ENCODE measurements at places on chromosomes 3 and 15.

GRCh38 chr15:48647962-48648361 lies 2.5 kb upstream of the FBN1 start:
- DNase-seq = no peak

DNA sequence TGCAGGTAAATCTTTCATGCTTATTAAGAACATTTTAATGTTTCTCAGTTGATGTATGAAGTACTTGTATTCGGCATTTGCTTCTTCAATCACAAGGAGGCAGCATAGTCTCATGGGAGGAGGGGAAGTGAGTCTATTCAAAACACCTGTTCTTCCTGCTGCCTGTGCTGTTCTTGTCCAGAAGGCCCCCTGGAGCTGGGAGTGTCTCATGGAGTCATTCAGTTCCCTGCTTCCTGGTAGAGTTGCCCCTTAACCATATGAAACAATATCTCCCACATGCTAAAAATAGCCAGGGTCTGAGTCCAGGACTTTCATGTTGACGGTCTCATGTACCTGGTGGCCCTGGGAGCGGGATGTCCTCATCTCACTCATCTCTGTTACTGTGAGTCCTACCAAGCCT lies 15.5 kb upstream of the PPP1R2 start:
- DNase-seq = peak; percentile 19

DNA sequence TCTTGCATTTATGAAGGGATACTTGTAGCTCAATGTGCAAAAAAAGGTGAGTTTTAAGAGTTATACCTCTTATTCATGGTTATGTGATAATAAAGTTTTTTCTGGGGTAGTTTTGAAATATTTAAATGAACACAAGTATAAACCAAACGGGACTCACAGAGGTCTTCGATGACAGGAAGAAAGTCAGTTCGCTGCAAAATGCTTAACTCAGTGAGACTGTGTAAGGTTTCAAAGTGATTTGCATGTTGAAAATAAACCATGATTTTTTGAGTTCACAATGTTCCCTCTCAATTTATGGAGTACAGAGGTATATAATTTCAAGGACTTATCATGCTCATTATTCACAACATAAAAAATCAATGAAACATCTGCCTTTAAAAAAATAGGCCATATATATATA lies 36.3 kb upstream of the MYH15 start:
- no peak for DNase-seq

DNA sequence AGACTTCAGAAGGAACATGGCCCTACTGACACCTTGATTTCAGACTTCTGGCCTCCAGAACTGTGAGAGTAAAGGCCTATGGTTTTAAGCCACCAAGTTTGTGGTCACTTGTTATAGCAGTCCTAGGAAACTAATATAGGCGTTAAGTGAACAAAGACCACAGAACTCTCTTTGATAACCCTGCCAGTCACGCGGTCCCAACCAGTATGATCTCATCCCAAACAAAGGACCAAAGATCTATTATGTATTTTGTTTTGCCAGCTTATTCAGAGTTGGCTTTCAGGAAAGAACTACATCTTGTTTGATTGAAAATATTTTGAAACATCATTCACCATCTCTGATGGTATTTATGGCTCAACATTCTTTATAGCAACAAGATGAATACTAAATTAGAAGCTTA lies 294.4 kb upstream of the SLCO3A1 start:
- DNase-seq = no peak

GRCh38 chr3:13655061-13655913 lies 106.4 kb downstream of the FBLN2 start:
- no peak for DNase-seq

- no peak for DNase-seq
Measured at GRCh38 chr15:43429687-43430086, 58.8 kb downstream of the TUBGCP4 start.

DNA sequence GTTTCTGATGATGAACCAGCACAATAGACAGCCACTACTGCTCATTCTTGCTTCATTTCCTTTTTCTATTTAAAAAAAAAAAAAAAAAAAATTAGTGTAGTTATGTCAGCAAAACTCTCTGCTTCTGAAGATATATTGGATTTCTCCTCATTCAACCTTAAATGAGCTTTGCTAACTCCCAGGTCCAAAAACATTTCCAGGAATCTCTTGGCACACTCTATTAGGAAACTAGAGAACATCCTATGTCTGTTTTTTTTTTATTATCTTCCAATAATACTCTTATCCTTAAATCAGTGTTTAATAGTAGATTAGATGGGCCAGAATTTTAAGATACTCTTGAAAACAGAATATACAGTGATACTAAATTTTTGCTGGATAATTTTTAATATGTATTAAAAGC lies 398.0 kb downstream of the NAALADL2 start:
- no peak for DNase-seq

DNA sequence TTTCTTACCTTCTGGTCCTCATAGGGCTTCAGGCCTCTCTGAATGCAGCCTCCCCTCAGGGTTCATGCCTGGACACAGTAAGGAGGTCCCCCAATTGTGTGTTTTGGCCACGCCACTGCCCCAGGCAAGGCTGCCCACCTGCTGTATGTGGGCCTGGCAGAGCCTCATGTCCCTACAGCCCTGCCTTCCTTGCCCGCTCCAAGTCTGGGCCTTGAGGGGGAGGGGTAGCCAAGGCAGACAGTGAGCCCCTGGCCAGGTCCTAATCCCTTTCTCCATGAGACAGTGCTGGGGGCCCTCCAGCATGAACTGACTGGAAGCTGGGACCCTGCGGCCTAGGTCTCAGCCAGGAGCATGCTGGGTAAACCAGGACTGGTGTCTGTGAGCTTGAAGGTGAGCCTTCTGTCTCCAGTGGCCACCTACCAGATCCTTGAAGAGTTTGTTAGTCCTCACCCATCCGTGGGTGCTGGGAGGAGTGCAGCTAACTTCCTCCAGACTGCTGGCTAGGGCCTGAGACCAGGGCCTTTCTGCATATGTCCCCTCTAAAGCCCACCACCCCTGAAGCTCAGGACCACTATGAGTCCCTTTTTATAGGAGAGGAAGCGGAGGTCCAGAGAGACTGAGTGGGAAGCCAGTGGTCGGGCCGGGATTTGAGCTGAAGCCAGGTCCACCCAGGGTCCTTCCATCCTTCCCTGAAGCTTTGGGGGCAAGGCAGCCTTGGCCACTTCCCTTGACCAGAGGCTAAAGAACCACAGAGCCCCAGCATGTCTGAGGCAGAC lies 8.7 kb downstream of the ZBTB47 start:
- DNase-seq = no peak

GRCh38 chr3:30193625-30194044 lies 412.8 kb upstream of the TGFBR2 start:
- no peak for DNase-seq

- DNase-seq = no peak
Measured at GRCh38 chr15:40550341-40551037, 14.4 kb downstream of the CCDC32 start.

DNA sequence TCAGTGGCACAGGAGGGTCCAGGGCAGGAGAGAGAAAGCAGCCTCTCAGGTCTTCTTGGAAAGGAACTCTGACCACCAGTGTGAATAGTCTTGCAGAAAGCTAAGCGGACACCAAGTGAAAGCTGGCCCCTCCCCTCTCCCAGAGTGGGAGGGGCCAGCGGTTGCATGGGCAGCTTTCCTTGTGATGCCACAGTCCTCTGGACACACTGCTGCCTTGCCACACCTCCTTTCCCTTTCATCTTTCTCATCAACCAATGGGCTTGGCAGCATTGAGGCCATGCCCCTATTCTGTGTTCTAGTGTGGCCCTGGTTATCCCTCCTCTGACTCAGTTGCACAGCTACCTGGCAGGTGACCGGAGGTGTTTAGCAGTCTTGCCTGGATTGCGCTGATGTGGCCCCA lies 49.7 kb upstream of the GOLGA6B start:
- DNase-seq = no peak

DNA sequence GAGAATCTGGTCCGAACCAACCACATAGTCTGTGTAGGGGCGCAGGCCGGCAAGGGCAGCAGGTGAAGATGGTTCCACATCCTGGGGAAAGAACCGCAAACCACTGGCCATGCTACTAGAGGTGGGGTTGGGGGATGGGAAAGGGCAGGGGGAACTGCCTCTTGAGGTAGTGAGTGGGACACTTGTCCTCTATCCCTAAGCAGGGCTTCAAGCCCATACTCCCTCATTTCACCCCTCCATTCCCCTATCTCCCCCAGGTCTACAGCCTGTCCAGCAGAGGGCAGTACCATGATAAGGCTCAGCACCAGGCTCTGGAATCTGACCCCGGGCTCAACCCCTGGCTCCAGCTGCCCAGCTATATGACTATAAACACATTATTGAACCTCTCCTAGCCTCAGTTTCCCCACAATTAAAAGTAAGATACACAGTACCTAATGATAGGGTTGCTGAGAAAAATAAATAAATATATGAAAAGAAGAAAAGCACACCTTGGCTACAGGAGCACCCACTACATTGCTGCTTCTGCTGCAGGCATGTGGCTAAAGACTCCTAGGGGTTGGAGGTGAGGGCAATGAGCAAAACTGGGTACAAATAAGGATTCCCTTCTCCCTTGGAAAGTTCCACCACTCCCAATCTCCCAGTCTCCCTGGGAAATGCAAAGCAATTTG lies 6.3 kb downstream of the GORASP1 start:
- DNase-seq = no peak

GRCh38 chr15:51970132-51970817 lies 1.3 kb downstream of the LEO1 start:
- no peak for DNase-seq

DNA sequence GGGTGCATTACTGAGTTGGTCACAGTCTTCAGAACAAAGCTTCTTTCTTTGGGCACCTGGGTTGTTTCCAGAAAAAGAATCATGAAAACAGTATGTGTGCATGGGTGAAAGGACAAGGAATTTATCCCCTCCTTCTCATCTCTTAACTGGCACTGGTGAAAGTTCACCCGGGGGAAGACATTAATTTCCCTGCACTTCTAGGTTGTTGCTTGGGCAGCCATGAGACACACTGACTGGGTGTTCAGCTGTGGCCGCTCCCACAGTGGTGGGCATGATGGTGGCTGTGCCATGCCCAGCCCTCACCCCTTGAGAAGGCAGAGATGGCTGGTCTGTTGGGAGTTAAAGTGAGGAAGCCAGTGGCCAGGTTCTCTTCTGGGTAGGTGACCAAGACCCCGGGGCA lies 16.6 kb upstream of the KY start:
- no peak for DNase-seq

DNA sequence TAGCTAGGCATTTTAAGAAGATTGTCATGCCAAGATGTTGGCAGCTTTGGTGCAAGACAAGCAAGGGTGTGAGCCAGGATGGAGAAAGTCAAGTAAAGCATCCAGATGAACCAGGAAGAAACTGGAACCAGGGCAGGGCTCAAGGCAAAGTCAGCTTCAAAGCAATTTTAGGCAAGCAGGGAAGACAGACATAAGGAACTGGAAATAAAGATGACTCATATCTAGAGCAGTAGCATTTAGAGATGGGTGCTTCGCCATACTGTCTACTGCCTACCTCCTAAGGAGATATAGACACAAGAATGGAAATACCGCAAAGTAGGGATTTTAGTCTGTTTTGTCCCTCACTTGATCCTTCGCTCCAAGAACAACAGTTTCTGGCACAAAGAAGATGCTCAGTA lies 59.9 kb downstream of the RYR3 start:
- no peak for DNase-seq

DNA sequence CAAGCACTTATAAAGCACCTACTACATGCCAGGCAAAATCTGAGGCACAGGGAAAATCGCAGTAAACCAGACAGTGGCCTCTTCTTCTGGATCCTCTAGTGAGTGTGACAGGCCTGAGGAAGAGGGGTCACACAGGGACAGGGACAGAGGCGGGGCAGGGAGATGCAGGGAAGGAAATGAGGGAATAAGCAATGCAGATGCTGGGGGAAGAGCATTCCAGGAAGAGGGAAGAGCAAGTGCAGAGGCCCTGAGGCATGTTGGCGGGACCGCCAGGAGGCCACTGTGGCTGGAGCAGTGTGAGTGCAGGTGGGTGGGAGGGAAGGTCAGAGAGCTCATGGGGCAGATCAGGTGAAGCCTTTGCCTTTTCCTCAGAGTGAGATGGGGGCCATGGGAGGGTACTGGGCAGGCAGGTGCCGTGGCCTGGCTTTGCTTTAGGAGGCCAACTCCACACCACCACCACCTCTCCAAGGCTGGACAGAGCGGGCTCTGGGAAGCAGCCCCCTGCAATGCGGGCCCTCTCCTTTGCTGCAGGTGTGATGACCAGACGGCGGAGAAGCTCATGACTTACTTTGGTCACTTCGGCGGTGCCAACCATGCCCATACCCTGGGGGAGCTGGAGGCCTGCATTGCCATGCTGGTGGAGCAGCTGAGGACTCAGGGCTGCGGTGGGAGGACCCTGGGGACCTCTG lies 26.8 kb upstream of the GP9 start:
- no peak for DNase-seq

DNA sequence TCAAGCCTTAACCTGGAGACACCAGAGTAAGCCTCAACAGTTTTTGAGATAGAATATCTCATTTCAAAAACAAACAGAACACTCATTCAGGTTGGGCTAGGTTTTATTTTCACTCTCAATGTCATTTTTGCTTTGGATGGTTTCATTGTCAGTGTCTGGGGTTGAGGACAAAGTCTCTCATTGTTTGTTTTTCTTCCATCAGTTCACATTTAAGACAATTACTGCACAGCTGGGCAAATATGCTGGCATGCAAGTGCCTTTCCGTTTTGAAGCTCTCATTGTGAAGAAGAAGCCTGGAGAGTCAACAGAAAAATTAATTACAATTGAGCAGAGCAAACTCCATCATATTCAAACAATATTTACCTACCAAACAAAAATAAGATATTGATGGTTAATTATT lies 1050.0 kb downstream of the TBL1XR1 start:
- DNase-seq = no peak

GRCh38 chr15:49279521-49280456 lies 109.7 kb downstream of the GALK2 start:
- DNase-seq = no peak

- DNase-seq = no peak
Measured at GRCh38 chr3:190552969-190553759, 39.3 kb downstream of the IL1RAP start.

DNA sequence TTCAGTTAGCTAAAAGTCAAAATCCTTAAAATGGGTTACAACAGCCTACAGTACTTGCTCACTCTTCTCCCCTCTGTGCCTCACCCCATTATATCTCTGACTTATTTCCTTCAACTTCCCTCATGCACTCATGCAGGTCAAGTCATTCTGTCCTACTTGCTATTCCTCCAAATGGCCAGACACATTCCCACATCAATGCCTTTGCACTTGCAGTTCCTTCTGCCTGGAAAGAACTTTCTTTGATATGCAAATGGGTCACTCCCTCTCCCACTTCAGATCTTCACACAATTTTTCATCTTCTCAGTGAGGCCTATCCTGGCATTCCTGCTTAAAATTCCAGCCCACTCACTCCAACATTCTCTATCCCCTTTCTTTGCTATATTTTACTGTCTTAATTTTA lies 547.2 kb upstream of the TGFBR2 start:
- no peak for DNase-seq

GRCh38 chr3:36524560-36524959 lies 144.3 kb downstream of the STAC start:
- no peak for DNase-seq

- DNase-seq = no peak
Measured at GRCh38 chr15:58880320-58880719, 53.2 kb downstream of the SLTM start.

GRCh38 chr3:159731254-159731653 lies 257.4 kb upstream of the IL12A start:
- no peak for DNase-seq

GRCh38 chr15:34584330-34584668 lies 848 bp upstream of the GOLGA8B start:
- no peak for DNase-seq

GRCh38 chr3:108713816-108714215 lies 43.4 kb downstream of the RETNLB start:
- DNase-seq = no peak

Measured in non-pigmented ciliary epithelial cell (primary cell).